ENCODE measurements at places on chromosomes 6 and 20. TPM values are rescaled to one million over a fixed set of nuclear protein-coding genes. Genes with fewer than 3 reads are reported as not detected.

DNA sequence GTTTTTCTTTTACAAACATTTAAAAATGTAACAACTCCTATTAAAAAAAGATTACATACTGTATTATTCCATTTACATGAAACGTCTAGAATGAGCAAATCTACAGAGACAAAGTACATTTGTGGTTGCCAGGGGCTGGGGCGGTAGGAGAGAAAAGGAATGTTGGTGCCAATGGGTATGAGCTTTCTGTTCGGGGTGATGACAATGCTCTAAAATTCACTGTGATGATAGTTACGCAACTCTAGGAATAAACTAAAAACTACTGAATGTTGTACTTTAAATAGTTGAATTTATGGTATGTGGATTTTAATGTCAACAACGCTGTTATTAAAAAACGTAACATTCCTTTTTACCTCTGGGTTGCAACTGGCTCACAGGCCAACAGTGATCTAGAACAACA lies 211.1 kb downstream of the GMDS start:
- DNase-seq: no peak

GRCh38 chr20:62827311-62828038 lies 10.6 kb downstream of the COL9A3 start:
- no peak for DNase-seq

- DNase-seq: peak; percentile 27
Observed at GRCh38 chr6:7267466-7268091, 45.4 kb downstream of the SSR1 start.

The DAAM2 gene
- 61.5 TPM for total RNA-seq

The SDHAF4 gene
- total RNA-seq: not detected

DNA sequence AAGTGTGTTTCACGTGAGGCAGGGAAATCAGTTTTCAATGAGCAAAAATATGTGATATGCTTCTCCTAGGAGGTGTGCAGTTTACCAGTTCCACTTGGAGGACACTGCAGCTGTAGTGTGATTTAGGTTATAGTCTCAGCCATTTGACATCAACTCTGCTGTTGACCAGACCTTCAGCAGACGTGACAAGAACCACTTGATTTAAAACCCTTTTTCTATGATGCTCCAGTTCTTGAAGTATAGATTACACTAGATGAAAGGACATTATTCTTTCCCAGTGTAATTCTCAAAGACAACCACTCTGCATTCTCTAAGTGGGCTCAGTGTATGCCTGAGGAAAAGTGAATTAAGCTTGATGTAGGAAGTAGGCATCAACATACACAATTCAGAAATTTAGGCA lies 480.8 kb downstream of the TBC1D32 start:
- DNase-seq: no peak

The C20orf202 gene
- total RNA-seq: not detected

- no peak for DNase-seq
Observed at GRCh38 chr6:23013776-23014175, 444.4 kb downstream of the HDGFL1 start.

The C2 gene
- total RNA-seq: 40.2 TPM

GRCh38 chr20:25297141-25297905 lies 49.4 kb downstream of the PYGB start:
- DNase-seq: no peak

GRCh38 chr6:158191761-158192160 lies 23.6 kb downstream of the GTF2H5 start:
- DNase-seq: no peak

GRCh38 chr20:24773168-24773567 lies 175.9 kb upstream of the CST7 start:
- DNase-seq: no peak

DNA sequence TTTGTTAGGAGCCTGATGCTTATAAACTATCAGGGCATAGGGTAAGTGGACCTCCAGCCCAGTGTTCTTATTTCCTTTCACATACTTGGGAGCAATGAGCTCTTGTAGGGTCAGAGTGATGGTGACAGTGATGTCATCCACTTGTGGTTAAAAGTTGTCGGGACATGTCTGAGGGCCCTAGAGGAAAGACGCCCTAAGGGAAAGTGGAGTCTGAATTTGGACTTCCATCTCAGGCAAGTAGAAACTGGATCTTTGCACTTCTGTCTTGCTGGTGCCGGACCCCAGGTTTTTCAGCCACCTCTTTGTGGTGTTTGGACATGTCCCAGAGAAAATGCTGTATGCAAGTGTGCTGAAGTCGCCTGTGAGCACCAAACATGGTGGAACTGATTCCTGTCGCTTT lies 900.5 kb downstream of the C6orf118 start:
- no peak for DNase-seq

GRCh38 chr20:44180814-44181213 lies 6.2 kb downstream of the JPH2 start:
- DNase-seq: peak; percentile 43

DNA sequence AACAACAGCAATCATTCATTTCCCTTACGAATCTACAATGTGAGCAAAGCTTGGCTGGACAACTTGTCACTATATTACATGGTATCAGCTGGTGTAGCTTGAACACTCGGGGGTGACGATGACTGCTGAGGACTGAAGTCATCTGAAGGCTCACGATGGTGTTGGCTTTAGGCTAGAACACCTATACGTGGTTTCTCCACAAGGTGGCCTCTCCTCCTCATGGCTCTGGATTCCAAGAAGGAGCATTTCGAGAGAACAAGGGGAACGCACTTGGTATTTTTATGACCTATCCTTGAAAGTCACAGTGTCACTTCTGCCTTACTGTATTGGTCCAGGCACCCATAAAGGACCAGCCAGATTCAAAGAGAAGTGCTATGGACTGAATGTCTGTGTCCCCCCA lies 37.5 kb upstream of the ADGRF1 start:
- DNase-seq: no peak

The ZSCAN26 gene
- total RNA-seq: 45.0 TPM

DNA sequence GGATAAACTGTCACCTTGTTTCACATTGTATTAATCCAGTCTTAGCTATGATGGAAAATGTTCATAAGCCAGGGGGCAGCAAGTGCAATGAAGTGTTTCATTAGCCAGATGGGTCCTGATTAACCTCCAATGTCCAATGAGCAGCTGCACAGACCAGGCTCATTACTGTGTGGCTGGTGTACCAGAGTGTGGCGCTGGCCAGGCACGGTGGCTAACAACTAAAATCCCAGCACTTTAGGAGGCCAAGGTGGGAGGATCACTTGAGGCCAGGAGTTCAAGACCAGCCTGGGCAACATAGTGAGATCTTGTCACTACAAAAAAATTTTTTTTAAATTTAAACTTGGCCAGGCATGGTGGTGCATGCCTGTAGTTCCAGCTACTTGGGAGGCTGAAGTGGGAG lies 201.7 kb upstream of the FOXQ1 start:
- no peak for DNase-seq

The PFDN4 gene
- 50.5 TPM for total RNA-seq

The CTCFL gene
- not detected for total RNA-seq

GRCh38 chr20:14568225-14568624 lies 230.8 kb upstream of the FLRT3 start:
- DNase-seq: no peak

- DNase-seq: no peak
Observed at GRCh38 chr6:46175446-46175845, 4.7 kb upstream of the ENPP5 start.

The SERPINB1 gene
- total RNA-seq: 41.0 TPM

- DNase-seq: no peak
Observed at GRCh38 chr6:160263196-160263939, 4.7 kb upstream of the SLC22A2 start.

DNA sequence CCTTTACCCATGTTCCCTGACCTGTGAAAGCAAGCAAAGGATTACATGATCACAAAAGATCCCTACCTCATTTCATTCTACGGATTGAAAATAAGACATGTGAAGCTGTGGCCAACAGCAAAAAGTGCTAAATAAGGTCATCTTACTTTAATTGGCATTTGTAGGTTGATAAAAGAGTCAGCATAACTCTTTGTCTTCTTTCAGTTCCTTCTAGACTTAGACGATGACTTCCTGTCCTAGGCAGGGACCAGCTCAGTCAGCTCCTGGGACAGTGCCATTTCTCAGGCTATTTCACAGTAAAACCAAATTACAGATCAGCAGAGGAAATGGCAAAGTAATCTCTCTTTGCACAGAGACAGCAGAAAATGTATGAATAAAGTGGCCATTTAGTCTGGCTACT lies 480.7 kb downstream of the RFPL4B start:
- DNase-seq: no peak

DNA sequence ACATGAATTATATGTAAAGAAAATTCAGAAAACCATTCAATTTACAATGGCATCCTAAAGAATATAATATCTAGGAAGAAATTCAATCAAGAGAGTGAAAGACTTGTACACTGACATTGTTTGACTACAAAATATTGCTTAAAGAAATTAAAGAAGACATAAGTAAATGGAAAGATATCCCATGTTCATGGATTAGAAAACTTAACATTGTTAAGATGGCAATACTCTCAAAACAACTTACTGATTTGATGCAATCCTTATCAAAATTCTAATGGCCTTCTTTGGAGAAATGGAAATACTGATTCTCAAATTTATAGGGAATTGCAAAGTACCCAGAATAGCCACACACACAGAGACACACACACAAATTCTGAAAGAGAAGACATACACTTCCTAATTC lies 298.3 kb upstream of the EXOC2 start:
- DNase-seq: no peak

GRCh38 chr20:59438201-59438600 lies 137.8 kb downstream of the EDN3 start:
- no peak for DNase-seq

DNA sequence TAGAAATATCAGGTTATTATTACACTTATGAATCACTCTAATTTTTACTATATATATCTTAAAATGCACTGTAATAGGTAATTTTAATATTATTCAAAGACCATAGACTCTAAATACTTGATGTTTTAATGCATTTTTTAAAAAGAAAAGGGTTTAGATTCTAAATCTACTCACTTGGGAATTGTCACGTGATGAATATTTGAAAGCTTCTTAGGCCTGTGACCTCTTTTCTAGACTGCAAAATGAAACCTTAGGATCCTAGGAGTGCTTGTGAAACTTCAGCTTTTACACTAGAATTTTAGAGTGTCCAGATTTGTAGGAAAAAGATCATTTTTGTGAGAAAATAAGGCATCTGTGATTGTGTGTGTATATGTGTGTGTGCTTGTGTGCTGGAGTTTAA lies 318.0 kb downstream of the HTR1B start:
- DNase-seq: no peak

GRCh38 chr20:3472105-3472504 lies 1.3 kb downstream of the ATRN start:
- DNase-seq: no peak

DNA sequence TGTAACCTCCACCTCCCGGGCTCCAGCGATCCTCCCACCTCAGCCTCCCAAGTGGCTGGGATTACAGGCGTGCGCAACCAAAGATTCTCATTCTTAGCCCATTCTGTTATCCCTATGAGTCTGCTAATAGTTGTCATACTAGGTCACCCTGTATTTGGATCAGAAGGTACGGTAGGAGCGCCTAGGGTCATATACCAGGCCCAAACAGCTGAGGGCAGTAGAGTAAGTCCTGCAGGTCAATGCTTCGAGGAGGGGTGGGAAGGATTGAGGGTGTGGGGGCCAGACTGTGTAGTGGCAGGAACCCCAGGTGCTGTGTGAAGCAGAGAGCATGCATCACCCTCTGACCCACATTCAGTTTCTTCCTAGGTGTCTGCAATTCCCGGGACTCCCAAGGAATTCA lies 22.7 kb upstream of the POU5F1 start:
- no peak for DNase-seq

The CDH4 gene
- total RNA-seq: not detected

The FAM83C gene
- not detected for total RNA-seq
